ENCODE measurements at places on chromosomes 7 and 10.
A peak's percentile ranks its signal among the peaks of the same experiment; 100 is the strongest.

DNA sequence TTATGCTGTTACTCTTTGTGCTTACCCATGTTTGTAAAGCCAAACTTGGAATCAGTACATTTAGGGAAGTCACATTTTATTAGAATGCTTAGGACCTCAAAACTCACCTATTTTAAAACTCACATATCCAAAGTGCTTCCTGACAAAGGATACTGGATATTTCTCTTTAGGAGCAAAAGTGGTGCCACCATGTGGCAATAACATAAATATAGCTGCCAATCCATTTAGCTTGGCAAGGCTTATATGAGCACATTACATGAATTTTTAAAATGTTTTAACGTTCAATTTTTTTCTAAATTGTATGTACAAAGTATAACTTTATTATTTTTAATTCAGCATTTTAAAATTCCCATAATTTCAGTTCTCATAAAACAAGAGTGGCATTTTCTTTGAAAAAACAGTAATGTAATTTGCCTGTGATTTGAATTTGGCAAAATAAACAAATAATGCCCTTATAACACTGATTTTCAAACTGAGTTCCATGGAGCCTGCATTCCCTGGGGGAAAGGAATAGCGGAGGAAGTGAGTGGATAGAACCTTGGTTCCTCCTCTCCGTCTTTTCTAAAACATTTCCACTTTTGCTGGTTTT lies 75.4 kb downstream of the HDAC9 start:
- no peak for DNase-seq

DNA sequence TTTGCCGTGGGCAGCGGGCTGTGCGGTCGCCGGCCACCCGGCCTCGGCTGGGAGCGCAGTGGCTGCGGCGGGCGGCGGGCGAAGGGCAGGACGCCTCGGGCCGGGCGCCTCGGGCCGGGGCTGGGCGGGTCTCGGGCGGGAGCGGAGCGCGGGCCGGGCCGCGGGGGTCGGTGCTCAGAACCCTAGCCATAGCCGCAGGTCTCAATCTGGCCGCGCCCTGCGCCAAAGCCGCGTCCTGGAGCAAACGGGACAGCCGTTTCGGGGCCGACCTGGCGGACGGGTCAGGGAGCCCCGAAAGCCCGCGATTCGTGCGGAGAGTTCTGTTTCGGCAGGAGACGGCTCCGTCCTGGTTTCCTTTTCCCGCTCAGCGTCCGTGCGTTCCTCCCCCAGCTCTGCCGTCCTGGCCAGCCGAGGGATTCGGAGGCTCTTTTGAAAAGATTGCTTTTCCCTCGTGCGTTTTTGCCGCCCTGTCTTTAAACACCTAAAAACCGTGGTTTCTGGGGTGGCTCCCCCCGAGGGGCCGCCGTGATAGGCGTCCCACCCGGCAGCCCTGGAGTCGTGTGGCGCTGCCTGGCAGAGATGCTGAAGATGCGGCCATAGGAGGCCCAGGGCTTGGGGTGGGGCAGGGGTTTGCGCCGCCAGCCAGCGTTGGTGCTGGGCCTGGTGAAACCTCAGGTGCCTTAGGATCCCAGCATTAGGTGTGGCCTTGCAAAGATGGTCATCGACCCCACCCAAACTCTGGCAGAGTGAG lies 727 bp downstream of the RET start:
- DNase-seq = no peak

GRCh38 chr10:132701846-132702190 lies 84.1 kb downstream of the NKX6-2 start:
- DNase-seq = no peak

DNA sequence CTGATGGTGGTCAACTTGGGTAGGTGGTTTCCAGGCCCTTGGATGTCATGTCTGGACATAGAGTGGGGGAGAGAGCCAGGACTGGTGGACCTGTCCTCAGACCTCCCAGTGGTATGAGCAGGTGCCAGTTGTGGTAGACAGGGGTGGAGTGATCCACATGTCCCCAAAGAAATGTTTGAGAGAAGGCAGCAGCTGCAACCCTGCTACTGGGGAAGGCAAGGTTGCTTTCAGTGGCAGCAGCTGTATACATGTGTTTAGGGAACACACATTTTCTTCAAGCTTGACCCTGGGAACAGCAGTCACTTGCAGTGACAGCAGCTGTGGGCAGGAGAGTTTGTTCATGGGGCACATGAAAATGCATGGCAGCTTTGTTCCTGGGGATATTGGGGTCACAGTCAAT lies 882.6 kb upstream of the C7orf33 start:
- no peak for DNase-seq

GRCh38 chr7:3860932-3861331 lies 559.9 kb downstream of the SDK1 start:
- DNase-seq = no peak

DNA sequence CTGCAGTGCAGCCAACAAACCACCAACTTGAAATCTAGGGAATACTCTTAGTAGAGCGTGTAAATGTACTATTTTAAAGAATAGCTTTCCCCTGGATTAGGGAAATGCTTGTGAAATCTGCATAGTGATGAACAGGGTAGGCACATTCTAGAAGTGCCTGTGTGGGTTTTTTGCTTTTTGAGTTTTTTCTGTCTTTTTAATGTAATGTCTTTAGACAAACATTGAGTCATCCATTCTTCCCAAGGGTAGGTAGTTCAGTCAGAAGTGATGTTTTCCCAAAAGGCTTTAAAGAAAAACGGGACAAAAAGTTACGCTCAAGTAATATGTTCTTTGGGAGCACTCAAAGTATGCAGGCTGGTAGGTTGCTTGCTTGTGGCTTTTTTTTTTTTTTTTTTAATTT lies 130.0 kb downstream of the AUTS2 start:
- DNase-seq = no peak

DNA sequence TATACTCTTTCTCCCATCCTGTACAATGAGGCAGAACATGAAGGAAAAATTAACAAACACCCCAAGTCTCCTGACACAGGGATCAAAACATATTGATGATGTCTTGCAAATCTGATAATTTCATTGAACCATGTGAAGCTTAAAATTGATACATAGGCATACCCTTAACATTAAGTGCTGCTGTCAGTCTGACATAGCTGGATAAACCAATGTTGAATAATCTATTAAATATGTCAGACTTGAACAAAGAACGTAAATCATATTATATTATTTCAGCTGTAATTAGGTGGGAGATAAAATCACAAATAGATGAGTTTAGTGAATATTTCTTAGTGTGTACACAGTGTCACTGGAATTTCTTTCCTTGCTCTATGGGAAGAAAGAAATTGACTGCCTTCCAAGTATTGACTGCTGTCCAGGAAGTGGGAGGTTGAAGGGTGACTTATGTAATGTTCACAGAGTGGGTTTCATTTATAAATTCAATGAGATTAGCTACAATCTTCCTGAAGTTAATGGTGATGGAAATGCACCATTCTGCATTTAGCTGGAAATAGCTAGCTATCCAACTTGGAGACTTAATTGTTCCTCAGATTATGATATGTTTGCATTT lies 170.8 kb downstream of the AUTS2 start:
- no peak for DNase-seq

GRCh38 chr7:94509264-94509886 lies at the start of gene CASD1:
Gene CASD1 (plus strand): TSS chr7:94509809. CDS start chr7:94510085, 276 bp downstream.
- DNase-seq = peak; percentile 30

DNA sequence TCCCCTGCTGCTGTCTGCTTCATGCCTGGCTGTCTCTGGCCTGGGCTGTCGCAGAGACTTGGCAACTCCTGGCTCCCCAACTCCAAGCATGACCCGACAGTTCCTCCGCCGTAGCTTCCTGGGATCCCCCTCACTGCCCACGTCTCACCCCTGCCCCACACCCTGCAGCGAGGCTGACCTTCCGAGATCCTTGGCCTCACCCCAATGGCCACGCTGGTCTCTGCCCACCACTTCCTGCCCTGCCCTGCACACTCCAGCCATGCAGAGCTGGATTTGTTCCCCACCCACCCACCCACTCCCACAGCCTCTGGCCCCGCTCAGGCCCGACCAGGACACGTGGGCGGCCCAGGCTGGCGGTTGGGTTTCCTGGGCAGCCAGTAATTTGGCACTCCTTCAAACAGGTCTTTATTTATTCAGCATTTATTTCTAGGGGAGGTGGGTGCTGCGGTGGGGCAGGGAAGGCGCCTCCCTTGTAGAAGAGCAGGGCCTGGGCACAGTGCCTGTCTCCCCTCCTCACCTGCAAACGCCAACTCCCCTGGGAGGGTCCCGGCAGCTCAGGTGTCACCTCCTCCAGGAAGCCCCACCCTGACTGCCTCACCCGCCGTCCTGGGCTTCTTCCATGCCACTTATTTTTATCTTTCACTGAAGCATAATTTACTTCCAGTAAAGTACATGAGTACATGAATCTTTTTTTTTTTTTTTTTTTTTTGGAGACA lies 25.5 kb downstream of the GTF2IRD1 start:
- no peak for DNase-seq

DNA sequence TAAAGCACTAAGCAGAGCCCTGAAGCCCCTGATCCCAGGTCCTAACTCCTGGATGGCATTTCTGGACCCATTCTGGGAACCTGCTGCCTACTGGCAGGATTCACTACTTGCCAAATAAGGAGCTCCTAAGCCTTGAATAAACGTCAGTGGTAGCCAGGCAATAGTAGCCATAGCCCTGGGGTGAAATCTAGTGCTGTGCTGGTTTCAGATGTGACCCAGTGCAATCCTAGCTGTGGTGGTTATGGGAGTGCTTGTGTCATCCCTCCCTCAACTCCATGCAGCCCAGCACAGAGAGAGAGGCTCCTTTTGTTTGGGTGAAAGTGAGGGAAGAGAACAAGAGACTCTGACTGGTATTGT lies 43.7 kb downstream of the PCLO start:
- DNase-seq = no peak

DNA sequence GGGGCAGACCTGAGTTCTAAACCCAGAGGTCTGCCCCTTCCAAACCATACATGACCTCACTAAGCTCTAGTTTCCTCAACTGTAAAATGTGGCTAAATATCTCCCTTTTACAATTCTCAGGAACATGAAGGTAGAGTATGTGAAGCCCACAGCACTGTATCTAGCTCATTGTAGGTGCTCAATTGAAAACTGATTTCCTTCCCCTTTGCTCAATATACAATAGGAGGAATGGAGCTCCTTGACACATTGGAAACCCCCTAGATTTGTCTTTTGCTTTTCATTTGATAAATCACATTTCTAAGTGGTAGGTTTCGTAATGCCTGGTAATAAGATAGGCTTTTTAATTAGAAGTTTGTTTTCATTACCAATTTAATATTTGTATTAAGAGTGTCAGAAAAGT lies 153.3 kb downstream of the ARID5B start:
- no peak for DNase-seq

DNA sequence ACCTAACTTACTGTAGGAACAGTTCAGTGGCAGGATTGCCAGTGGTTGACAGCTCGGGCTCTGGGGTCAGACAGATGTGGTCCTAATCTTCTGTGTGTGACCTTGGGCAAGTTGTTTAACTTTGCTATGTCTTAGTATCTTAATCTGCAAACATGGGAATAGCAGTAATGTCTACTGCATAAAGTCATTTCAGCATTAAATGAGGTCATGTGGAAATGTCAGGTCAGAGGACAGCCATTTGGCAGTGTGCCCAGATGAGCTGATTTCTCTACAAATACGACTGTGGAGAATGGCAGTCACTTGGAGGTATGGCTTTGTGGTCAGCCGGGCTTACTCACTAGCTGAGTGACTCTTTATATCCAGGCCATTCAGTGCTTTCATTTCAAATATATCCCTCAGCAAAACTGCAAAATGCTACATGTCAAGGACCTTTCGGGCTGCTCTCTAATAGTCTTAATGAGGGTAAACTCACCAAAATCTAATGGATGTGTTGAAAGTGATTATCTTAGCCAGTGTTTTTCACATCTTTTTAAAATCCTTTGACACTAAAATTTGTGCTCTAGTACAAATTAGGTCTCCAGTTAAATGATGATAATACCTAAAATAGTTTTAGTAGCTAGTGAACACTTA lies 171.4 kb downstream of the ST7 start:
- no peak for DNase-seq

All from D721Med (cell line).